ENCODE measurements at places on chromosomes 16 and 17.

DNA sequence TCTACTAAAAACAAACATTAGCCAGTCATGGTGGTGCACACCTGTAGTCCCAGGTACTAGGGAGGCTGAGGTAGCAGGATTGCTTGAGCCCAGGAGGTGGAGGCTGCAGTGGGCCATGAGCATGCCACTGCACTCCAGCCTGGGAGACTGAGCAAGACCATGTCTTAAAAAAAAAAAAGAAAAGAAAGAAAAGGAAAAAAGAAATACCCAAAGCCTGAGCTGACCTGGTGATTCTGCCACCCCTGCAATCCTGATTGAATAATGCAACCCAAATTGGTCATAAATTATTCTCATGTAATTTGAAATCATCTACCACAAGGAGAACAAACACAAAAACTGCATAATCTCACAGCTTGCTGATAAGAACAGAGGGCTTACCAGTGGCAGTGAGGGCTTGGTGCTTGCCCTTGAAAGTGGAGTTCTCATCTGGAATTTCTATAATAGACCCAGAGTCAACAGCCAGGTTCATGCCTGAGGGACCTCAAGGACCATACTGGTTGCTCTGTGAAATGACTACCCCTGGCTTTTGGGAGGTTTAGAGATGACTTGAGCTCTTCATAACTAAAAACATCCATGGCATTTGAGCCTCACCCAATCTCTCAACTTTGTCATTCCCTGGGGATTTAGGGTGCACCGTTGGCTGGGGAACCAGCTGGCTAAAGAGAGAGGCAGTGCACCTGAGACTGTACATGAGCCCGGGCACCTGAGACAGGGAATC lies 35.4 kb upstream of the TMC5 start:
- DNase-seq: no peak

DNA sequence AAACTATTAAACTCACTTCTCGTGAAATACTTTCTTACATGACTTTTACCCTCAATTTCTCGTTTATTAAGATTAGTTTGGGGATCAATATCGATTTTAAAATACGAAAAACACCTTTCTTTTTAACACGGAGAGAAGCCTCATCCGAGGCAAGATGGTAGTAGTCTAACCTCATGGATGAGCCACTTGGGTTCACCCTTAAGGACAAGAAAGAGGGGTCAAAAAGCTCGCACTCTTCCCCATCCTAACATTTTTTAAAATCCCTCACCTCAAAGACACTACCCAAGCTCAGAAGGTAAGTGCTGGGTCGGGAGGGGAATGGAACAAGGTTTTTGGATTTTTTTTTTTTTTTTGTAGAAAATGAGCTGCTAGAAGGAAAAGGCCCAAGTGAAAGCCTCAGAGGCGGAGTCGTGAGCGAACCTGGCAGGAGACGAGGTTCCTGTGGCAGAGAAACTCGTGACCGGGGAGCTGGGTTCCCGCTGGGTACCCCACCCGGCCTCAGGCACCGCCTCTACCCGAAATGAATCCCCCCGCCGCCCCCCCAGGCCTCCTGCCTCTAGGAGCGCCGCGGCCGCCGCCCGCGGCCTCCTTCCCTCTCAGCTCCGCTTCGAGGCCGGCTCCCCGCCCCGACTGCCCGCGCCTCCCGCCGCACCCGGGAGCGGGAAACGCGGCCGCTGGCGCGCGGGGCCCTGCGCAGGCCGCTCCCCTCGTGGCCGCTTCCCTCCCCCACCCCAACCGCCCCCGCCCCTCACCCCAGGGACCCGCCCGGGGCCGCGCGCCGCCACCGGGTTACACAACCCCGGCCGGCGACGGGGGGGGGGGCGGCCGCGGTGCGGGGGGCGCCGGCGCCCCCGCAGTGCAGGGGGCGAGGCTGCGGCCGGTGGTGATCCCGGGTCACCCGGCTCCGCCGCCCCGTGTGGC lies 1.6 kb downstream of the NUFIP2 start:
- peak; percentile 79 for DNase-seq

DNA sequence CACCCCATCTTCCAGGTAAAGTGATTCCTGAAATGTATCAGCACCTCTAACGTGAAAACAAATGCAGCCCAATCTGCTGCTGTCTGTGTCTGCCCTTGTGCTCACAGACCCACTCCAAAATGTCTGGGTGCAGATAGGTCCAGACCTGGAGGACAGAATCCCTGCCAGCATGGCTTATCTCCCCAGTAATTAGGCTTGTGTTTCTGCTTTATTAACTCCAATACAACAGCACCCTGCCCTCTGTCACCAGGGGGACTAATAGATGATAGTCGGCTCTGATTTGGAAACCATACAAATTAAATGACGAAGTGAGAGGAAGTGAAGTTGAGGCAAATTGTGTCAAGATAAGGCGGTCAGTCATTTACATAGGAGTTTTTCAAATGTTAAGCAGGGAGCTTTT lies 608.3 kb upstream of the SALL1 start:
- DNase-seq: no peak

DNA sequence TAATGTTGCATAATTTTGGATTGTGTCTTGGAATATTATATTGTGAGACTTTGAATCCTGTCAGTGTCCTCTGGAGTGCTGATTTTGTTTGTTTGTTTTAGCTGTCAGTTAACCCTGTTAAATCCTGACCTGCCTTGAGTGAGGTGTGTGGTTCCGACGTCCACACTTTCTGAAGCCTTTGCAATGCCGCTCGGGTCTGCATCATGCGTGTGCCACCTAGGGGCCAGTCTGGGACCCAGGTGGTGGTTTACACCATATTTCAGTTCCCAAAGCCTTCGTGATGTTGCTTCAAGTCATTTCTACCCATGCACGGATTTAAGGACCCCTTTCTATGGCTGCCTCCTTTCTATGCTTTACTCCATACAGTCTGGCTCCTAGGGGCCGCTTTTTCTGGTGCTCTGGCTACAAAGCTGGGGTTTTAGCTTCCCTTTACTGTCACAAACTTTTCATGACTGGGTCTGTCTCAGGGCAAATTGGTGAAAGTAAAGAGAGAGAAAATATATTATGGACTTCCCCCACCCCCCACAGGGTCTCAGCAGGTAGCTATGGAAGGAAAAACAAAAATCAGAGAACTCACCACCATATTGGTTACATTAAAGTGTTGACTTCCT lies 11.4 kb upstream of the OR4D1 start:
- DNase-seq: peak; percentile 2

GRCh38 chr16:89837014-89837546 lies 8.8 kb downstream of the SPIRE2 start:
- DNase-seq: no peak

- no peak for DNase-seq
Observed at GRCh38 chr17:33046361-33047255, 55.0 kb downstream of the SPACA3 start.

- no peak for DNase-seq
Observed at GRCh38 chr17:27954548-27955495, 61.7 kb upstream of the LYRM9 start.

- peak; percentile 61 for DNase-seq
Observed at GRCh38 chr16:78122774-78123315, 23.4 kb downstream of the WWOX start.

GRCh38 chr17:75498039-75498725 lies 17.2 kb downstream of the CASKIN2 start:
- DNase-seq: no peak

DNA sequence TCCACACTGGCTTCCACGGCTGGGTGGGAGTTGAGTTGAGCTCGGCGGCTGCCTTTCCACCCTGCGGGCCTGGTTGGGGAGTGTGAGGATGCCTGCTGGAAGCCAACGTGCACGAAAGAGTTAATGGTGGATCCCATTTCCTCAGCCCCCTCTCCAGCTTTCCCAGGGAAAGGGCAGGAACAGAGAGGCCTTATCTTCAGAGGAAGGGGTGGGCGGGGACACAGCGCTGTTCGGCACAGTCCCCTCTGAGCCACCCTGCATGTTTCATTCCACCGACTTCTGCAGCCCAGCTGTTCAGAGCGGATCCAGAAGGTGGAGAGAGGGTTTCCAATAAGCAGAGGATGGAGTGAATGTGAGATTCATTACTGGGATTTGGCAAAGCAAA lies 295.3 kb downstream of the SEC14L1 start:
- DNase-seq: no peak

DNA sequence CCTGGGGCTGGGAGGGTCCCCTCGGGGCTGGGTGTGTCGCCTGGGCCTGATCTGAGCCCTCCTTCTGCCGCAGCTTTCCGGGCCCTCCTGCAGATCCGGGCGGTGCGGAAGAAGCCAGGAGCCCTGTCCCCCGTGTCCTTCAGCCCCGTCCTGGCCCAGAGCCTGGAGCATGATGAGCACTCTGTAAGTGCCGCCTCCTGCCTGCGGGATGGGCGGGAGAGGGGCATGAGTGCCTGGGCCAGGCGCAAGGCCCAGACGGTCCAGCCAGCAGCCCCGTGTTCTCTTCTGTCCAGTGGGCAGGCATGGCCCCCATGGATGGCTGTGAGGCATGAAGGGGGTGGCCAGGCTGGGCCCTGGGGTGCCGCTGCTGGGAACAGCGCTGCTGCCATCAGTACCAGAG lies 16.0 kb upstream of the NUDT16L1 start:
- no peak for DNase-seq

GRCh38 chr17:28327709-28328108 lies 7.6 kb downstream of the IFT20 start:
- DNase-seq: no peak

GRCh38 chr17:1905190-1905913 lies 75.5 kb downstream of the RPA1 start:
- DNase-seq: peak; percentile 51

GRCh38 chr17:40072040-40072734 lies 9.4 kb downstream of the THRA start:
- peak; percentile 40 for DNase-seq

GRCh38 chr17:72467841-72468653 lies 347.2 kb downstream of the SOX9 start:
- peak; percentile 68 for DNase-seq

DNA sequence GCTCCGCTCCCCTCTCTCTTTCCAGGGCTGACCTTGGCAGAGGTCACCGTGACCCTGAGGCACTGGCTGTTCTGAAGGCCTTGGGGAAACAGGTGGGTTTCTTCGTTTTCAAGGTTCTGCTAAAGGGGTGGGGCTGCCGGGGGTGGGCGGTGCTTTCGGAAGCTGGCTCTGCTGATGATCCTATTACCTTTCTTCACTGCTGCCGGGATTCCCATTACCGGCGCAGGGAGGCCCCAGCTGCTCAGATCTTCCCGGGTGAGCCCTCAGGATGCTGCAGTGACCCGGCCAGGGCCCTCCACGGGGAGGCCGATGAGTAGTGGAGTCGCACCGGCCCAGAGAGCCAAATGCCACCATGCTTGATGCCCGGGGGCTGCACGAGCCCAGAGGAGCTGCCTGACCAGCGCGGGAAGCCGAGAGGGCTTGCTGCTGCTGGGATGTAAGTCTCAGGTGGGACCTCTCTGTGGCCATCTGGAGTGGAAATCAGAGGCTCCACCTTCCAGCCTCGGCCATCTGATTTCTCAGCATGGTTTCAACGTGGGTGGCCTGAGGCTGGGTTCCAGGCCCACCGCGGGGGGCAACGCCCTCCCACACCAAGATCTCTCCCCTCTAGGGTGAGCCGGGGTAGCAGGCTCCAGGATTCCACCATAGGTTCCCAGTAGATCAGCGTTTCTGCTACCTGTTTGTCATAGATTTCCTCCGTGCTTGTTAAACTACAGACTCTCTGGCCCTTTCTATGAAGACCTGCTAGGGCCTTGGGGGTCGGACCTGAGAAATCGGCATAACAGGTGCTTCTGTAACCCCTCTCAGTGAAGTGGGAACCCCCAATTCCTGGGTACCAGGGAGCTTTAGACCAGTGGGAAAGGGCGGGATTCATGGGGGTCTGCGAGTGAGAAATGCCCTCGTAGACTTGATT lies 21.6 kb upstream of the ADCY7 start:
- DNase-seq: no peak

GRCh38 chr16:55207693-55208428 lies 116.1 kb upstream of the IRX6 start:
- no peak for DNase-seq

DNA sequence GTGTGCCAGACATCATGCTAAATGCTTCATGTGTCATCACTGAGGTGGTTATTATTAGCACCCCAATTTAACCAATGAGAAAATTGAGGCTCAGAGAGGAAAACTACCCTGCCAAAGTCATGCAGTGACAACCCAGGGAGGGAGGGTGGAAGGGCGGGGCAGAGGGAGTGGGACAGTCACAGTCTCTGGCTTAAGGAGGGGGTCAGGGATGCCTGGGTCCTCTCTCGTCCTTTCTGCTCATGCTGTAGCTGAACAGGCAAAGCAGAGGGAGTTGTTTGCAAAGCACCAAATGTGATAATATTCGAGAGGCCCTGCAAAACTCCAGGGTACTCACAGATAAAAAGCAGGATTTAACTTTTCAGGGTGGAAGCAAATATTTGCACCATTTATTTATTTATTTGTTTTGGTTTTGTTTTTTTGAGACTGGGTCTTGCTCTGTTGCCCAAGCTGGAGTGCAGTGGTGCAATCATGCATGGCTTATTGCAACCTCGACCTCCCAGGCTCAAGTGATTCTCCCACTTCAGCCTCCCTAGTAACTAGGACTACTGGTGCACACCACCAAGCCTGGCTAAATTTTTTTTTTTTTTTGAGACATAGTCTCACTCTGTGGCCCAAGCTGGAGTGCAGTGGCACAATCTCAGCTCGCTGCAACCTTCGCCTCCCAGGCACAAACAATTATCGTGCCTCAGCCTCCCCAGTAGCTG lies 47.9 kb upstream of the NKD1 start:
- no peak for DNase-seq

DNA sequence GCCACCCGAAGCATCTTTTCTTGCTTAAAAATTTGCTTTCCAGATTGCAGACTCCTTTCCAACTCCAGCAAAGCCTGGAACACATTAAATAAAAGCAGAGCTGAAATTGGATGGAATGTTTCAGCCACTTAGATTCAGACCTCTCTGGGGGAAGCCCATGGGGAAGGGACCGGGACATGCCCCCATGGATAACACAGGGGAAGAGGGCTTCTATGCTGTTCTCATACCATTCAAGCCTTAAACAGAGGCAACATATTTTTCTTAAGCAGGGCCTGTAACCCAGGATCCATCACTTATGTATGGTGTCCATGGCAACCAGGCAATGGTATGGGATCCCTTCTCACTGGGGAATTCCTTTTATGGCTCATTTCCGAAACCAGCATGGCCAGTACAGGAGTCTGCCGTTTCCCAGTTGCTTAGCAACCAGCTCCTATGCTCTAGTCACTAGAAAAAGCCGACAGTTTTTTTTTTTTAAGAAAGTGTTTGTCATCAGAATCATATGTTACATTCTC lies 62.0 kb upstream of the MARCHF10 start:
- DNase-seq: peak; percentile 94

- no peak for DNase-seq
Observed at GRCh38 chr16:31127182-31127581, 8.3 kb downstream of the PRSS8 start.

DNA sequence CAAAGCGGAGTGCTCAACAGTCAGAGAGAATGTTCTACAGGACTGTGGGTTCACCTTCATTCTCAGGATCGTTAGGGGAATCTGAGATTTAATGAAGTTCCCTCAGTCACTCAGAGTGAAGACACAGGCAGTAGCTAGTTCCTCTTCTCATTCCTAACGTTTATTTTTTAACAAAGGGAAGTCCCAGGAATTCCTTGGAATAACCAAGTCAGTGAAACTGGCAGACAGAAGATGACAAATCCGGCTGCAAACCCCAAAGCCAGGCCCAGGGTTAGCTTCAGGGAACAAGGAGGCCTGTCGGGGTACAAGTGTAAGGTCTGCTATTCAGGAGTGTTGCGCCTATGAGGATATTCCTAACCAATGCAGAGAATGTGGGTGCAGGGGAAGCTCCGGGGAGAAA lies 42.0 kb downstream of the COTL1 start:
- no peak for DNase-seq

GRCh38 chr17:81578561-81579225 lies 26.5 kb upstream of the FAAP100 start:
- no peak for DNase-seq

- DNase-seq: no peak
Observed at GRCh38 chr17:82018152-82018988, 4.3 kb downstream of the CENPX start.

Measured in NCI-H526 (cell line).